ENCODE measurements at places on chromosomes 1 and 21. TPM values are rescaled to one million over a fixed set of nuclear protein-coding genes. Genes with fewer than 3 reads are reported as not detected.

Gene SNAPIN
- 31.1 TPM for polyA plus RNA-seq

Gene FNBP1L
- 48.9 TPM for polyA plus RNA-seq

Gene RAB7B
- 0.06 TPM for polyA plus RNA-seq

Gene GLMN
- polyA plus RNA-seq, result 5.7 TPM

Gene CHI3L1
- polyA plus RNA-seq, result 1.0 TPM

Gene CXADR
- polyA plus RNA-seq, result 45.6 TPM

Gene KRTAP21-2
- polyA plus RNA-seq, result not detected

GRCh38 chr1:245264226-245264625, 109.4 kb downstream of the KIF26B start:
- no peak overlapping the region for H3K27ac ChIP-seq
- no peak overlapping the region for H3K4me3 ChIP-seq
- DNase-seq, result no peak

- no peaks in the 10 kb centered on the region for H3K36me3 ChIP-seq
- DNase-seq, result no peak
- no peak overlapping the region for H3K27ac ChIP-seq
- H3K4me1 ChIP-seq, result peaks cover 6% of the 10 kb centered on the region
- no peak overlapping the region for H3K4me3 ChIP-seq
These were observed 34.8 kb upstream of the PRELP start for GRCh38 chr1:203440771-203441170.

GRCh38 chr1:46820560-46821060, 21.8 kb downstream of the CYP4B1 start:
- no peak overlapping the region for H3K4me3 ChIP-seq
- no peak for DNase-seq
- no peaks in the 10 kb centered on the region for H3K27me3 ChIP-seq
- H3K4me1 ChIP-seq, result no peaks in the 10 kb centered on the region

GRCh38 chr1:1144122-1144842, 28.4 kb upstream of the C1orf159 start:
- H3K27ac ChIP-seq, result no peak overlapping the region
- peaks cover 2% of the 10 kb centered on the region for H3K4me1 ChIP-seq

- DNase-seq, result no peak
- no peak overlapping the region for H3K4me3 ChIP-seq
- no peak overlapping the region for H3K27ac ChIP-seq
- H3K4me1 ChIP-seq, result peaks cover 10% of the 10 kb centered on the region
These were observed 15.6 kb upstream of the DMBX1 start for GRCh38 chr1:46473991-46474390.

DNA sequence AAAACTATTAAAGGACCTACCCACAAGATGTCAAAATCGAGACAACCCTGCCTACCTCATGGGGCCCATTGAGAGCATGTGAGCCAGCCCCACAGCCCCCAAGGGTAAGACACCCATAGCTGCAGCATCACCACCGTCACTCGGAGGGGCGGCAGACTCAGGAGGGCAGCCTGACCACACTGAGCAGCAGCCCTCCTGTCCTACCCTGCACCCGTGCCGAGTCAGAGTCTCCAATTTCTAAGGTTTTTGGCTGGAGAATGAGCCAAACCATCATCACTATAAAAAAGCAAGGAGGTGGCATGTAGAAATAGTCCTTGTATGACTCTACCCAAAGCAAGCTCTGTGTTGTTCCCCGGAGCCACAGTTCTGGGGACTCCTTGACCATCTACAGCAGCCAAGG, 94.7 kb downstream of the SSBP3 start:
- no peaks in the 10 kb centered on the region for H3K27me3 ChIP-seq
- H3K27ac ChIP-seq, result peak overlapping the region; percentile 18
- H3K4me1 ChIP-seq, result peaks cover 47% of the 10 kb centered on the region
- H3K4me3 ChIP-seq, result no peak overlapping the region
- no peak for DNase-seq
